ENCODE measurements at places on chromosomes 7 and 10. TPM values are rescaled to one million over a fixed set of nuclear protein-coding genes. Genes with fewer than 3 reads are reported as not detected.

GRCh38 chr7:94374721-94375566, 19.8 kb upstream of the COL1A2 start:
- DNase-seq = peak; percentile 94

DNA sequence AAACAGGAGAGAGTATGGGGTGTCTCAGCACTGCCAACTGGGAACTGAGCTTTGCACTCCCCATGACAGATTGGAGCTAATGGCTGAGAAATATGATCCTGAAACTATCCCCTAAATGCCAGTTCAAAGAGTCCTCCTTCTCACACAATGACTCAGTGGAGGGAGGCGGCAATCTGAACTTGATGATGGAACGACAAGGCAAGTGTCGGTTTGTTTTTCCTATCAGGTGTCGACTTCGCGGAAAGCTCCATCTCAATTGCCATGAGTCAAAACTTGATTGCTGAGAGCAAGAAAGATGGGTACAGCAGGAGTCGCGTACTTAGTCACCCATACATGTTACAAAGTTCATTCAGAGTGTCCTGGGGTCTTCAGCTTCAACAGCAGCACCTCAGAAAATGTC, 52.5 kb downstream of the NPY start:
- no peak for DNase-seq

- DNase-seq = no peak
Observed at GRCh38 chr10:122230222-122230621, 40.9 kb upstream of the BTBD16 start.

PITX3 gene
- not detected for total RNA-seq
